ENCODE measurements at places on chromosomes 4 and X. TPM values are rescaled to one million over a fixed set of nuclear protein-coding genes. Genes with fewer than 3 reads are reported as not detected.

DNA sequence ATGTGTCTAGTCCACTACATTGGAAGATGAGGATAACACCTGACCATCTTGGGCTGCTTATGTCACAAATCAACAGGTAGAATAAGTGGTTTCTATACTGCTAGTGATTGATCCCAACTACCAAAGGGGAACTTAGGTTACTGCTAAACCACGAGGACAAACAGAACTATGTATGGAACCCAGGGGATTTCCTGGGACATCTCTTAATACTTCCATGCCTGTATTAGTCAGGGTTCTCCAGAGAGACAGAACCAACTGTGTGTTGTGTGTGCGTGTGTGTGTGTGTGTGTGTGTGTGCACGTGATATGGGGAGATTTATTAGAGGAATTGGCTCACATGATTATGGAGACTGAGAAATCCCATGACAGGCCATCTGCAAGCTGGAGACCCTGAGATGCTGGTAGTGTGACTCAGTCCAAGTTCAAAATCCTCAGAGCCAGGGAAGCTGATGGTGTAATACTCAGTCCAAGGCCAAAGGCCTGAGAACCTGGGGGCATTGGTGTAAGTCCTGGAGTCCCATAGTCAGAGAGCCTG lies 16.2 kb upstream of the AFF1 start:
- DNase-seq = no peak

DNA sequence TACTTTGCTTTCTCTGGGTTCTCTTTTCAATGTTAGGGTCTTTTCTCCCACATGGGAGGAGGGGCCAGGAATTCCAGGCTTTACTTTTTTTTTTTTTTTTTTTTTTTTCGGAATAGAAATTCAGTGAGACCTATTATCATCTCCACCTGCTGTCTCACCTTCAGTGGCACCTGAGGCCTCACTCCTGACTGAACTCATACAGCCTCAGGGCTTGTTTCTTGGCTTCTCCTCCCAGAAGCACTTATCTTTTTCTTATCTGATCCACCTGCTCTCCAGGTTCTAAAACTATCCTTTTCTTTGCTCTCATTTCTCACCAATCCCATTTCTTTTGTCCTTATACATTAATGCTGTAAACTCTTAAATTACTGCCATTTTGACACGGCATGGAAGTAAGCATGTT lies 117.3 kb upstream of the PPP3CA start:
- no peak for DNase-seq

GRCh38 chrX:108347800-108348199 lies 90.4 kb downstream of the COL4A6 start:
- DNase-seq = peak; percentile 32

- no peak for DNase-seq
These were observed 74.8 kb upstream of the PASD1 start for GRCh38 chrX:151488677-151489076.

DNA sequence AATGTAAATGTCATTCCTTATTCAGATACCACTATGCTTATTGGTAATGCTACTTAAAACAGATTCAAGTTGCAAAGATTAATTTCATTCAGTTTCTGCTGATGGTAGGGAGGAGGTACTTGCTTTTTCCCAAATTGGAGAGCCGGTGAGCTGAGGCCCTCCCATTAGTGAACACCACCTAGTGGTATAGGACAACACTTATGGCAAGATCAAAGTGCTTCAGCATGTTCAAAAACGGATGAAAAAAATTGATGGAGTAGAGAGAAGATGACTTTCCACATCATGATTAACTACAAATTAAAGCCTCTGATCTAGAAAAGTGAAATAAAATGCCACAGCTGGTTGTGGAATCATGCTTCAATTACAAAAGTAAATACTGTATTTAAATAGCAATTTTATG lies 112.9 kb downstream of the MBNL3 start:
- DNase-seq = no peak

DNA sequence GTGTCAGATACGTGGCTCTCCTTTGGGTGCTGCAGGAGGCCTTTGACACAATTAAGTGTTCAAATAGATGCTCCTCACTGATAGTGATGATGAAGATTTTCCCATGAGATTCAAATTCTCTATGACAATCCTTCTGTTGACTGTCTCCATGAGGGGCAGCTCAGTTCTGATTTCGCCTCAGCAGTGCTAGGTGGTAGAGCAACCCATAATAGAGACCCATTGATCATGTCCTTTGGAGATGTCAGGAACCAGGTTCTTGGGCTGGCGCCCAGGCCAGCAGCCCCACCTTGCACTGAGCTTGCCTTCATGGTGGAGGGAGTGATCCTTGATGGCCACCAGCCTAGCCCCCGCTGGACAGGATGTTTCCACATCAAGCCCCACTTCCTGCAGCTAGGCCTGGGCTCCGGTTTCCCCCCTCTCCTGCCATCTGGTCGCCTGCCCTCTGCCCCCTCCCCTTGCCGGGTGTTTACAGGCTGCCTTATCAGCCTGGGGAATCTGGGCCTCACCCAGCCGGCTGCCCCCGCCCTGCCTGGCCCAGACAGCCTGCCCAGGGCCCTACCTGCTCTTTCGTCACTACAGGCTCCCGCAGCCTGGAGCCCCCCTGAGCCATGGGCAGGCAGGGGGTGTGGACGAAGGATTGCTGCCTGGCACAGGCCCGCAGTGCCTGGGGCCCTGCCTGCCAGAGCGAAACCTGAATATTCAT lies 12.6 kb downstream of the ELF4 start:
- DNase-seq = no peak

GRCh38 chr4:47856713-47857112 lies 18.8 kb upstream of the CORIN start:
- DNase-seq = no peak

DNA sequence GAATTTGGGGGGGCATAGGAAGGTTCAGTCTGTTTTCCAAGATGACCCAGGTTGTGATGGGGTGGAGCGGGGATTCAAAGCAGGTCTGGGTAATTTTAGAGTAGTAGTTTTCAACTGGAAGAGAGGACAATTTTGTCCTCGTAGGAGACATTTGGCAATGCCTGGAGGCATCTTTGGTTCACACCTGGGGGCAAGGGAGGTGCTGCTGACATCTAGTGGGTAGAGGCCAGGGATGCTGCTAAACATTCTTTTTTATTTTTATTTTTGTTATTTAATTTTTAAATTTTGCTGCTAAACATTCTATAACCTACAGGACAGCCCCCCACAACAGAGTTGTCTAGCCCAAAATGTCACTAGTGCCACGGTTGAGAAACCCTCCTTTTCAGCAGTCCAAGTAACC lies 1.9 kb downstream of the RAB9A start:
- DNase-seq = no peak

- no peak for DNase-seq
These were observed 100.8 kb downstream of the NCAPG start for GRCh38 chr4:17911608-17912007.

- no peak for DNase-seq
These were observed 1.8 kb upstream of the DOCK11 start for GRCh38 chrX:118493653-118494297.

- DNase-seq = no peak
These were observed 809.6 kb downstream of the PDHA2 start for GRCh38 chr4:96649536-96649935.

DNA sequence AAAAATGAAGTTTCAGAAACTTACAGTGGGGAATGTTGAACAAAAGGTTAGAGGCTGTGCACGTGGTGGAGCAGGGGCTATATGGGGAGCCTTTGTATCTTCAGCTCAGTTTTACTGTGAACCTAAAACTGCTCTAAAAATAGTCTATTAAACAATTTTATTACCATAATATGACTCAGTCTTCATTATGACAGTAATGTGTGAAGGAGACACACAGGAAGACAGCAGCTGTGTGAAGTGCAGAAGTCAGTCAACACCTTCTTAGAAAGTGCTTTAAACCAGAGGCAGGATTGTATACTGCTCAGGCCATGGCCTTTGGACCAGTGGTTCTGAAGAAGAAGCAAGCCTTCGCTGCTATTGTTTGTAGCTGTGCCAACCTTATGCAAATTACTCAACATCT lies 89.7 kb downstream of the ARHGAP10 start:
- DNase-seq = no peak

DNA sequence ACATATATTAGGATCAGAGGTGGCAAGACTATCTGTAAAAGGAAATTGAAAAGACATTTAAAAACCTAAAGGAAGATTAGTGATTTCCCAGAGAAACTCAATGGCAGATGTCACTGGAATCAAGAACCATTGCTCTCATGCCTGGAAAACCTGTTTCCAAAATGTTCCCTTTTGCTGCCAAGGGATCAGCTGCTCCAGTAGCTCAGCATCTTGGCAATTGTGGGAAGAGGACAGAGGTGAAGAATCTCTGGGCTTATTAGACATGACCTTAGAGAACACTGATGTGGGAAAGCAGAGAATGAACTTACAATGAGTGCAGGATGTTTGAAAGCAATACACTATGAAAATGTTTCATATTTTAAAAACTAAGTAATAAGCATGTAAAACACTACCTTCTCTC lies 98.3 kb downstream of the SHROOM3 start:
- DNase-seq = no peak

- no peak for DNase-seq
These were observed 2.9 kb downstream of the USP51 start for GRCh38 chrX:55486736-55487135.

GRCh38 chrX:109049416-109049815 lies 313.1 kb upstream of the IRS4 start:
- DNase-seq = no peak

GRCh38 chrX:105700331-105700730 lies 122.0 kb upstream of the NRK start:
- no peak for DNase-seq

DNA sequence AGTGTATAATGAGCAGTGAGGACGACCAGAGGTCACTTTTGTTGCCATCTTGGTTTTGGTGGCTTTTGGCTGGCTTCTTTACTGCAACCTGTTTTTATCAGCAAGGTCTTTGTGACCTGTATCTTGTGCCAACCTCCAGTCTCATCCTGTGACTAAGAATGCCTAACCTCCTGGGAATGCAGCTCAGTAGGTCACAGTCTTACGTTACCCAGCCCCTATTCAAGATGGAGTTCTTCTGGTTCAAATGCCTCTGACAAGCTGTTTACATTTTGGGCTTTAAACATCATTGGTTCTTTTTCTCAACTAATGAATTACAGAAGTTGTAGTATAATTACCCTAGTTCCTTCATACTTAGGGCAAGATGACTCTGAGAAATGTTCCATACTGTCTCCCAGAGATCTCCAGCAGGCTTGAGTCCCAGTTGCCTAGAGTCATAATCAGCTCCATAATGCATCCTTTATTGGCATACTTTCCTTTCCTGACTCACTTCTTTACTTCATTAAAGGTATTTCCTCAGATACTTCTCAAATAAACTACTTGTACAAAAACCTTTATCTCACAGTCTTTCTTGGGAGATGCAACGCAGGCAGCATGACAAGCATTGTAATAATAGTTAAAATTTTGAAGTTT lies 136.5 kb downstream of the KDM6A start:
- DNase-seq = no peak

- DNase-seq = no peak
These were observed 17.9 kb downstream of the PDHA2 start for GRCh38 chr4:95857761-95858160.

DNA sequence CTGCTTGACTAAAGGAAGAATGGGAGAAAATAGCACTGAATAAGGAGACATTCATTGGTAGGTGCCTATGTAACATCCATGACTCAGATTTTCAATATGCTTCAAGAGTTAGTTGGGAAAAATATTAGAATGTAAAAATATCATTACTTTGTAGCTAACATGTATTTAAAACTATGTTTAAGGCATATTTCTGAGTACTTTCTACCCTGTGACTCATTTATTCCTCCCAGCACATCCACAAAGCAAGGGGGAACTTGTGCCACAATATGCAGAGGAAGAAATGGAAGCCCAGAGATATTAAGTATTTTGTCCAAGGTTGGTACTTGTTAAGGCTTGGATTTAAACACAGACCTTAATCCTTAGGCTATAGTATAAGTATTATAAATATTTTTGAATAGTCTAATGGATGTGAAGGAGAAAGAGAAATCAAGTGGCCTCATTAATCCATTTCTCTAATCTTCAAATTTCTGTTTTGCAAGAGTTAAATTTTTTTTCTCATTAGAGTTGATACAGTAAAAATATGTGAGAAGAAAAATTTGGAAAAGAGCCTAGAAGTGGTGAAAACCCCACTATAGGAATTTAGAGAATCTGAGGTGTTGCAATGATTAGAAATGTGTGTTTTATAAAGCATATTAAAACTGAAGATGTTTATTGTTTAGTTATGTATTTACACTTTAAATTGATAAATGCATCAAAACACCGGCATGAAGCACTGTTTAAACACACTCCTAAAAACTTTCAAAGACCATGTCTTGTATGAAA lies 149.3 kb upstream of the GYPA start:
- DNase-seq = no peak

- peak; percentile 11 for DNase-seq
These were observed 406.4 kb downstream of the FAM47A start for GRCh38 chrX:33725535-33726210.

DNA sequence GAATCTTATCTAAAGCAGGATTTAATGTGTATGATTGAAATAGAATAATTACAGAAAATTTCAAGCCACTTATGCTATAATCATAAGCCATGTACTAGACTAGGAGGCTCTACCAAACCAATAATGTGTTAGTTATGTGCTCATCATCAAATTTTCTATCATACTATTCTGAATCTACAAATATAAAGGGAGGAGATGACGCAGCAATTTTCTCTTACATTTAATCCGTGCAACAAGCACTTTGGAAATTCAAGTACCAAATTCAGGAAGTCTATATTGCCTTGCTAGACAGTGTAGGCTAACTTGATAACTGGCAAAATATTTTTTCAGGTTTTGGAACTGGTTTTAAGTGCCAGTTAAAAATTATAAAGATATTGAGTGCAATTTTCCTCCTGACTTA lies 283.5 kb downstream of the C4orf33 start:
- no peak for DNase-seq

DNA sequence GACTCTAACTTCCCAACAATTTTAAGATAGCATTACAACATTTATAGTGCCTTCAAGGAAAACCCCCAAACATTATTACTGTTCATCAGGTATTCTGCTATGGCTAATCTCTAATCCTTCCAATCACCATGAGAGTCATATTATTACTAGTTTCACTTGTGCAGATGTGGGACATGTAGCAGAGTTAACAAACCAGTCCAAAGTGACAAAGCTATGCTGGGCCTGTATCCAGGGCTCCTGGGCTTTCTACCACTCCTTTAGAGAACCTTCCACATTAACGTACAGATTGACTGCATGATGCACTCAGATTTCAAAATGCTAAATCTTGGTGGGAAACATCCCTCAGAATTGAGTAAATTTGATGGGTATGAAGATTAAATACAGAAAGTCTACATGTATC lies 16.4 kb downstream of the CASP3 start:
- no peak for DNase-seq

GRCh38 chrX:68692651-68693050 lies 45.2 kb downstream of the STARD8 start:
- DNase-seq = no peak

GRCh38 chr4:104073229-104073628 lies 353.4 kb upstream of the TACR3 start:
- DNase-seq = no peak

GRCh38 chr4:139908636-139909437 lies 243.2 kb downstream of the MGST2 start:
- DNase-seq = no peak

VCX2 gene
- total RNA-seq = not detected

RRH gene
- not detected for total RNA-seq

RADX gene
- total RNA-seq = 17.4 TPM

VCX3B gene
- total RNA-seq = not detected

SPANXD gene
- not detected for total RNA-seq

MAGEC2 gene
- total RNA-seq = not detected

ITIH6 gene
- 0.05 TPM for total RNA-seq

STK26 gene
- 66.1 TPM for total RNA-seq

TXK gene
- total RNA-seq = not detected

TEX13B gene
- not detected for total RNA-seq

LINC00632 gene
- total RNA-seq = 314 TPM

ANTXR2 gene
- 36.7 TPM for total RNA-seq

MAGEA12 gene
- not detected for total RNA-seq

Measured in neural crest cell (in vitro differentiated cells).